ENCODE measurements at places on chromosomes 16 and 17. TPM values are rescaled to one million over a fixed set of nuclear protein-coding genes. Genes with fewer than 3 reads are reported as not detected.

DNA sequence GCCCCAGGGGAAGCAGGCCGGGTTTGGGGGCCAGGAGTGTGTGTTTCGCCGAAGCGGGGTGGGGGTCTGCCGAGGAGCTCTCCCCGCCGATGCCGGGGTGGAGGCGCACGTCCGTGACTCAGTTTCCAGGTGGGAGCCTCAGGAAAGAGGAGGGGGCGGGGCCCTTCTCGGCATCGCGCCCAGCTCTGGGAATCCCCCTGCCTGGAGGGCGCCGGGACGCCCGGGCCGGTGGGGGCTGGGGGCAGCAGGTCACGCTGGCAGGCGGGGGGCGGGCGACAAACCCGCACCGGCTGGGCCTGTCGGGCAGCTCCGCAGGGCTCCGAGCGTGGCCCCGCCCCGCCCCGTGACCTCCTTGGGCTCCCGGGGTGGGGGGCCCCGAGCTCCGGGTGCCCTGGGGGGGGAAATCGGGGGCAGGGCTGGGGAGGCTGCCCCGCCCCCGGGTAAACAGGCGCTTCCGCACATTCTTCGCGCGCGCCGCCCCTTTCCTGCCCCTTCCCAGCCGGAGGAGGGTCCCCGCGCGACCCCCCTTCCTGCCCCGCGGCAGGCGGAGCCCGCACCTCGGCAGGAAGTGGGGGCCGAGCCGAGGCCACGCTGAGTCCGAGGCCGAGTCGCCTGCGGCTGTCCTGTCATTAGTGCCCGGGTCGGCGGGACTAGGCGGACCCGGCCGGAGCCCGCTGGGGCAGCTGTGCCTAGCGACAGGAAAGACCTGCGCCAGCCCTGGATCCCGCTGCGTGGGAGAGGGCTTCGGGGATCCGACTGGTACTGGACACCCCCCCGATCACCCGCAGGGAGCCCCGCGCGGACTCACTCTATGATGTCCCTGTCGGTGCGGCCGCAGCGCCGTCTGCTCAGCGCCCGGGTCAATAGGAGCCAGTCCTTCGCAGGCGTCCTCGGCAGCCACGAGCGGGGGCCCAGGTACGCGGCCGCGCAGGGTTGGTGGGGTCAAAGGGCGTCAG, 9.3 kb downstream of the RIPOR1 start:
- DNase-seq = no peak

Gene SGCA
- not detected for total RNA-seq

- no peak for DNase-seq
Observed at GRCh38 chr17:42406615-42407288, 16.3 kb downstream of the CAVIN1 start.

DNA sequence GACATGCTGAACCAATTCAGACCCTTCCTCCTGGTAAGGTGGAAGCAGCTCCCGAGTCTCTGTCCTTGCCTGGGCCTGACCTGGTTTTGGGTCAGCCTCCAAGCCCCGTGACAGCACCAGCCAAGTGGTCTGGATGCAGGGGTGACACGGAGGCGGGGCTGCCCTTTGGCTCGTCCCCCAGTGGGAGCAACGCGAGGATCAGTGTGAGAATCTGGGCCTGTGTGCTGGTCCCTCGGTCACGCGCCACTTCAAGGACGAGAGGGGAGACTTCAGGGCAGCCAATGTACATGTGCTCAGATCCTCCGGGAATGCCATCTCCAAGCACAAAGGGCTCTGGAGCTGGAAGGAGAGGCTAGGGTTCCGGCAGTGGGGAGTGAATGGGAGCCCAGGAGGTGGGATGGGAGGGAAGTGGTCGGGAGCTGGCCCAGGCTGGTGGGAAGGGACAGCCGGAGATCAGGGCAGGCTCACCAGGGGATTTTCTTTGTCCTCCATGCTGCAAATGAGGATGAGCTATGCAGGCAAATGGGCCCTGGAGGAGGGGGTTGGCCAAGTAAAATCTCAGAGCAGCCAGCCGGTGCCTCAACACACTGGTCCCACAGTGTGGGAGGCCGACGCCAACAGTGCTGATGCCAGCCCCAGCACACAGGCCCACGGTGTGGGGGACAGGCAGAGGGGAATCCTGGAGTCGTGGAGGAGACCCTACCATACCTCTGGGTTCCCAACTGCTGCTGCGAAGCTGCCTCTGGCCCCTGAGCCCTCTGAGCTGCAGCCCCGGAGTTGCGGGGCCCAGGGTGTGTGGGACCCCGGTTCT, 4.2 kb upstream of the NDRG4 start:
- DNase-seq = peak; percentile 13

DNA sequence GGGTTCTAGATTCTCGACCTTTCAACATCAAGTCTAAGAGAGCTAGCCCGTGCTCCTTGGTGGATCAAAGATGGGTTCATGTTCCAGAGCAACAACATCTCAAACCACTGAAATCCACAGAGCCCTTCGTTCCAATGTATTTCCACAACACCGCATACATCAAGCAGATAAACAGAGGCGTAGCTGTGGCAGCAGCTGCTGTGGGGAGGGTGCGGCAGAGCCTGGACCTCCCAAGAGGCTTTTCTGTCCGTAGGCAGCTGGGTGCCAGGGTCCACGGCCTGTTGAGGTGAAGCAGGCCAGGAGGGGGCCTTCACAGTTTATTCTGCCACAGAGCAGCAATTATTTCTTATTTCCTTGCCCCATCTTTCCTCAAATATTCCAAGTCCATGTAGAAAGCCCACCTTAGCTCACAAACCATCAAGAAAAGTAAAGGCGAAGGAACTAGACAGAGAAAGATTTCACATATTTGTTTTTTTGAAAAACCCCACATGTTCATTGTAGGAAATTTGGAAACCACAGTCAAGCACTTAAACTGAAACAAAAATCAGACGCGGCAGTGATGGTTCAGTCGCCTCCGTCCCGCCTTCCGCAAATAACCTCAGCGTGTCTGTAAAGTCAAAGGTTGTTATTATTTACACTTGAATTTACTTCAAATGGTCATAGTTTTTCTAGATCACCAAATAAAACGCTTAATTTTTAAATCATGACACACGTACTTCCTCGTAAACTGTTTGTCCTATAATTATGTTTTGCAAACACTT, 144.6 kb upstream of the FOXF1 start:
- DNase-seq = no peak

DNA sequence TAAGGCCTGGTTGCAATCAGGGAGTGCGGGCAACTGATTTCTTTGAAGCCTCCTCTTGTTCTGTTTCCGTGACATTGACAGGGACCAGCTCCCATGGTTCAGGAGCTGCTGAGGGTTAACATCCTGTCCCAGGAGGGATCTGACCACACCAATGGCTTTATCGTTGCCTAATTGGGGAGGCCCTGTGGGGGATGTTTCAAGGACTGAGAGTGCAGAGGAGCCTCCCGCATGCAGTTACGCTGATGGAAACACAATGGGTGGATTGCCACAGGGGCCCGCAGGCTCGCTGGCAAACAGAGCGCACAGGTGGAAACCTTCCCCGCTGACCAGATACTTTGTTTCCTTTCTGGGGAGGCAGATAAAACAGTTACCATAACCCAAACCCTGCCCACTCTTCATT, 23.8 kb upstream of the ABCC1 start:
- no peak for DNase-seq

Gene ALDH3A2
- 44.2 TPM for total RNA-seq

DNA sequence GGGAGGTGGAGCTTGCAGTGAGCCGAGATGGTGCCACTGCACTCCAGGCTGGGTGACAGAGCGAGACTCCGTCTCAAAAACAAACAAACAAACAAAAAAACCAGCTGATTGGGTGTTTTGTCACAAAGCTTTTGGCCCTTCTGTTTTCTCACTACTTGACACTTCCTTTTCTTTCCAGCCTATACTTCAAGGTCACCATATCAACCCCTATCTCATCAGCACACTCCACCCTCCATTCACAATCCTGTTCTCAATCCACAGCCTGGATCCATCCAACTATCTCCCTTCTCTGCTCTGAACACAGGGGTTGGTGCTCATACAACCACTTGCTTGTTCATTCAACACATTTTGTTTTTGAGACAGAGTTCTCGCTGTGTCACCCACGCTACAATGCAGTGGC, 6.6 kb upstream of the MED11 start:
- DNase-seq = no peak

GRCh38 chr17:45146890-45147580, 1.2 kb upstream of the HEXIM1 start:
- peak; percentile 73 for DNase-seq

Gene APOH
- not detected for total RNA-seq

Gene MYOCD
- not detected for total RNA-seq

Gene MMP25
- under 0.01 TPM for total RNA-seq

- DNase-seq = no peak
Observed at GRCh38 chr17:36593656-36594316, 2.1 kb downstream of the DHRS11 start.

Gene GPR142
- total RNA-seq = not detected

GRCh38 chr17:40399185-40399584, 18.5 kb downstream of the TOP2A start:
- DNase-seq = peak; percentile 42

Gene PAQR4
- 11.4 TPM for total RNA-seq

DNA sequence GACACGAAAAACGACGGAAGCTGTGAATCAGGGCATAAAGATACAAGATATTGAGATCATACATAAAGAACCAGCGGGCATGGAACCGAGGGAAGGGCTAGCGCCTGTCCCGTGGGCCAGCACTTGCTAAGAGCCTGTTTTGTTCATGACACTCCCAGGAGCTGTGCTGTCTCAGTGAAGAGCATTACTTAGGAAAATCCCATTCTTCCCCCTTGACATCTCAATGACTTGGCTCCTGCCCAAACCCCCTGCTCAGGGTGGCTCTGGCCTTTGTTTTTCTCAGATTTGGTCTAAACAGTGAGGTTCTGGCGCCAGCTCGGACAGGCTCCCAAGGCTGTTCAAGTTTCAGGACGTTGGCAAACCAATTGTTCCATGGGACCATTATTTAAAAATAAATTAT, 79.1 kb upstream of the SEC14L1 start:
- no peak for DNase-seq

GRCh38 chr16:82384017-82384416, 214.0 kb upstream of the MPHOSPH6 start:
- no peak for DNase-seq

Gene ITGB4
- total RNA-seq = 0.36 TPM

- no peak for DNase-seq
Observed at GRCh38 chr16:19289811-19290485, 4.4 kb downstream of the CLEC19A start.

Gene CD300E
- not detected for total RNA-seq

DNA sequence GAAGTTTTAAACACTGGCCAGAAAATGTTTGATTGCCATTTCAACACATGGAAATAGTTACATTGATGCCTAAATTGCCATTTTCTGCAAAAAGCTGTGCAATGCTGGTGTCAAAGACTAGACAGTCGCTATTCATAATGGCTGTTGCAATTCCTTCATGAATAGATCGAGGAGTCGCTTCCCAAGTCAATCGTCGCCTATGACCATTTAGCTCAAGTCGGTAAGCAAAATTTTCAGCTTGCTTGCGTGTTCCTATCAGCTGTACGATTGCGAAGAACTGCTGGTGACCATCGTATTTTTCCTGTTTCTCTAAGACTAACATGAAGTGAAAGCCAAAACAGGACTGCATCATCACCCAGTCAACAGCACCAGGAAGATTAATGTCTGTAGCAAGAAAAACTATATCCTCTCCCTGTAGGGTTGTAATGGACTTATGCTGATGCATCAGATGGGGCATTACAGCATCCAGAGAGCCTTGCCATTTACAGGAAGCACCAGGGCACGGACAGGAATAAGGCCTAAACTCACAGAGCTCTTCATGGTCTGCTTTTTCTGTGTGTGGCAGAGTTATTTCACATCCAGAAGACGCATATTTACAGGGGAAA, 23.6 kb downstream of the SIAH1 start:
- no peak for DNase-seq

GRCh38 chr16:56588781-56589140, 567 bp upstream of the MT3 start:
- DNase-seq = no peak
